CD8-positive, alpha-beta memory T cell (primary cell): ENCODE measurements at places on chromosomes 6 and 20. TPM values are rescaled to one million over a fixed set of nuclear protein-coding genes. Genes with fewer than 3 reads are reported as not detected.

DNA sequence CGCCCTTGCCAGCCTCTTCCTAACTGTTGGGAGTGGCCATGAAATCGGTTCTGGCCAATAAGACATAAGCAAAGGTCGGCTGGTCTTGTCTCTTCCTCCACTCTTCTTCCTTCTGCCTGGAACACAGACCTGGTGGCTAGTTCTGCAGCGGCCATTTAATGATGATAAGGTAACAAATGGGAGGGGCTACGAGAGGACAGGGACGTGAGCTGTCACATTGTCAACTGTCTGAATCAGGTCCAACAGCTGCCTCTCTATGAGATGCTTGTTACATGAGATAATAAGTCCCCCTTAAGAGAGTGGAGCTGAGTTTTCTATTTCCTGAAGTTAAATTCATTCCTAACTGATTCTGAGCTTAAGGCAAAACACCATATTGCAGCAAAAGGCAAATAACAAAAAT, 12.5 kb upstream of the TMEM242 start:
- H3K36me3 ChIP-seq, result no peaks in the 10 kb centered on the region
- H3K4me3 ChIP-seq, result no peak overlapping the region
- H3K27ac ChIP-seq, result no peak overlapping the region
- H3K27me3 ChIP-seq, result no peaks in the 10 kb centered on the region
- no peaks in the 10 kb centered on the region for H3K4me1 ChIP-seq

BMP2 gene
- total RNA-seq, result not detected

BEND6 gene
- total RNA-seq, result not detected

GRCh38 chr20:1215386-1216170, 10.3 kb upstream of the RAD21L1 start:
- H3K36me3 ChIP-seq, result no peaks in the 10 kb centered on the region
- DNase-seq, result peak; percentile 43
- H3K4me1 ChIP-seq, result peaks cover 34% of the 10 kb centered on the region
- H3K27ac ChIP-seq, result peak overlapping the region; percentile 4
- no peak overlapping the region for H3K4me3 ChIP-seq

PARD6B gene
- 5.6 TPM for total RNA-seq

PPIL4 gene
- total RNA-seq, result 31.9 TPM

DNA sequence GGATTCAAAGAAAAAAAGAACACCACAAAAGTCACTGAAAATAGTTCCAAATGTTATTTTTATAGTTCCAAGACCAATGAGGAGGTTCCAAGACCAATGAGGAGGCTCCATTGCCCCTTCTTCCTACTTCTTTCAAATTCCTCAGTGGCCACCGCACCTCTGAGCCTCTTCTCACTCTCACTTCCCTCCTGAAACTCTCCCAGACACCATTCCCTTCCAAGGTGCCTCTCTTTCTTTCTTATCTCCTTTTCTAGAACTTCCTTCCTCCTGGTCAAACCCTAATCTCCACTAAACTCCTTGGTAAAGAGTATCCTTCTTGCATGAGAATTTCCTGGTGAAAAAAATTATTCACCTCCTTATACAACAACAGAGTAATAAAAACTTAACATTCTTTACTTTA, 20.4 kb upstream of the MCUR1 start:
- H3K27me3 ChIP-seq, result no peaks in the 10 kb centered on the region
- H3K4me1 ChIP-seq, result no peaks in the 10 kb centered on the region
- H3K27ac ChIP-seq, result no peak overlapping the region
- no peak overlapping the region for H3K4me3 ChIP-seq
- no peaks in the 10 kb centered on the region for H3K36me3 ChIP-seq

DNA sequence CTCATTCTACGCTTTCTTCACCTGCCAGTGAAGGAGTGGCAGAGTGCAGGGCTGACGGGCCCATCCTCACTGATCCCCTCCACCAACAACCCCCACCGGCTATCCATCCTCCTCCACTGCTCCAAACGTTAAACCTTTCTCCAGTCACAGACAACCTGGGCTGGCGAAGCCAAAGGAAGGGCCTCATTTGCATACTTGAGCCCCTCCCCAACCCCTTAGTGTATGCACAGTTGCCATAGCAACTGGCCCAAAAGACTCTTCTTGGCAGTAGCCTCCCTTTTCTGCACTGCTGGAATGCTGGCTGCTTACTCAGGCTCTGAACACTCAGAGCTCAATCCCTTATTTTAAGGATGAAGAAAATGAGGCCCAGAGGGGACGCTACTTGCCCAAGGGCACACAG, 130.3 kb downstream of the GRM4 start:
- no peak overlapping the region for H3K4me3 ChIP-seq
- no peaks in the 10 kb centered on the region for H3K27me3 ChIP-seq
- H3K4me1 ChIP-seq, result no peaks in the 10 kb centered on the region
- H3K36me3 ChIP-seq, result no peaks in the 10 kb centered on the region

DNA sequence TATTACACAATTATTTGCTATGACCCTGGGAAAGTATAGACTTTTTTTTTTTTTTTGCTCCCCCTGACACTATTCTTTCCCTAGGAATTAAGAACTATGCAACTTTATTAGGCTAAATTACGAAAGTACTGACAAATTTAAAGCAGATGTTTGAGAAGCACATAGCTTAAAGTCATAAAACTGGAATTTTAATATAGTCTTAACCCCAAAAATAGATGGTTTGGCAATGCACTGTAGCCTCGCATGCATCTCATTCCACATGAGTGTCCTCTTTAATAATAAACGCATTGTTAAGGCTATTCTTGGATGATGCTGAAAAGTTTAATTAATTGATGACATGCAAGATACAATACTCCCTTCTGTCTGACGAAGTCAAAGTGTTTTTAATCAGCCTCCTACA, 49.3 kb downstream of the TBC1D7 start:
- no peak overlapping the region for H3K27ac ChIP-seq
- H3K4me3 ChIP-seq, result no peak overlapping the region
- DNase-seq, result no peak
- H3K27me3 ChIP-seq, result no peaks in the 10 kb centered on the region
- H3K4me1 ChIP-seq, result peaks cover 5% of the 10 kb centered on the region

GRCh38 chr20:44720621-44720996, 5.4 kb downstream of the CCN5 start:
- no peak overlapping the region for H3K4me3 ChIP-seq
- no peaks in the 10 kb centered on the region for H3K4me1 ChIP-seq
- DNase-seq, result no peak
- H3K36me3 ChIP-seq, result no peaks in the 10 kb centered on the region
- H3K27me3 ChIP-seq, result no peaks in the 10 kb centered on the region

GRCh38 chr6:6612308-6612707, 23.8 kb downstream of the LY86 start:
- DNase-seq, result peak; percentile 57
- H3K4me3 ChIP-seq, result no peak overlapping the region
- H3K27me3 ChIP-seq, result no peaks in the 10 kb centered on the region

DNA sequence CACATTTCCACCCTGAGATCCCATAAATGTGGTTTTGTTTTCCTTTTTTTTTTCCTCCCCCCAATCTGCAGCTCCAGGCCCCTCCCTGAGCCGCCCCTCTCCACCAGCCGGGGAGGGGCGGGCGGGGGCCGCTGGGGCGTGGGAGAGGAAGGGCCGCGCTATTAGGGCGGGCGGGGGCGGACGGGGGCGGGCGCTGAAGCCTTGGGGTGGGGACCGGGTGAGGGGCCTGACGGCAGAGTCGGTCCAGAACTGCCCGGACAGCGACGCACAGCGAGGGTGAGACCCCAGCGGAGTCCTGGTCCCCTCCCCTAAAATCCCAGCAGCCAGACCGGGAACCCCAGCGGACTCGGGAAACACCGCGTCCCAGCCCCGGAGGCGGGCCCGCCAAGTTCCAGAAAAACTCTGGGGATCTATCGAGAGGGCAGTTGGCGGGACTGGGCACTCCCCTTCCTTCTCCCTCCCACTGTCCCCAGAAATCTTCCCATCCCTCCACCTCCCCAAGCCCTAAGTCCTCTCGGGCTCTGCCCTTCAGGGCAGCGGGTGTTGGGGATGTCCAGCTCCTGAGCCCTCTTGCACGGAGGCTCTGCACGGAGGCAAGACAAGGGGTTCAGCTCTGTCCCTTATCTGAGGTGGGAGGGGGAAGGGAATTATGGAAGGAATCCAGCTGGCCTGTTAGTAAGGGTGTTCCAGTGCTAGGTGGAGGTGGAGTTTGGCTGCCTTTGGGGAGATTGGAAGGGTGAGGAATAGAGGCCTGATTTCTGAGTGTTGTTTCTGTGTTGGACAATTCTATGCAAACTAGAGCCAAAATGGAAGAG, at the start of gene PRICKLE4:
Gene PRICKLE4 (plus strand): TSS at position 232 of the 815 bp plus-strand sequence. CDS start 2,692 bp downstream, outside the sequence.
- peak within 1 kb of the TSS; percentile 78 for H3K4me3 ChIP-seq
- peaks cover under 1% of the 10 kb centered on the region for H3K36me3 ChIP-seq
- no peak for DNase-seq
- no peaks in the 10 kb centered on the region for H3K27me3 ChIP-seq

ALDH8A1 gene
- 0.82 TPM for total RNA-seq

GRCh38 chr6:72748759-72749158, 126.9 kb downstream of the KCNQ5 start:
- no peak overlapping the region for H3K4me3 ChIP-seq
- H3K4me1 ChIP-seq, result no peaks in the 10 kb centered on the region

DNA sequence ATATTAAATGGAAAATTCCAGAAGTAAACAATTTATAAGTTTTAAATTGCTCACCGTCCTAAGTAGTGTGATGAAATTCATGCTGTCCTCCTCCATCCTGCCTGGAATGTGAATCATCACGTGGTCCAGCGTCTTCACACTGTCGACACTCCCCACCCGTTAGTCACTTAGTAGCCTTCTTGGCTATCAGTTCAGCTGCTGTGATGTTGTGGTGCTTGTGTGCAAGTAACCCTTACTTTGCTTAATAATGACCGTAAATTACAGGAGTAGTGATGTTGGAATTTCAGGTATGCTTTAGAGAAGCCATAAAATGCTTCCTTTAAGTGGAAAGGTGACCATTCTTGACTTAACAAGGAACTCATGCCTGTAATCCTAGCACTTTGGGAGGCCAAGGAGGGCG, 25.2 kb downstream of the RIOK1 start:
- no peaks in the 10 kb centered on the region for H3K27me3 ChIP-seq
- no peak overlapping the region for H3K4me3 ChIP-seq
- no peak for DNase-seq
- no peaks in the 10 kb centered on the region for H3K4me1 ChIP-seq

DNA sequence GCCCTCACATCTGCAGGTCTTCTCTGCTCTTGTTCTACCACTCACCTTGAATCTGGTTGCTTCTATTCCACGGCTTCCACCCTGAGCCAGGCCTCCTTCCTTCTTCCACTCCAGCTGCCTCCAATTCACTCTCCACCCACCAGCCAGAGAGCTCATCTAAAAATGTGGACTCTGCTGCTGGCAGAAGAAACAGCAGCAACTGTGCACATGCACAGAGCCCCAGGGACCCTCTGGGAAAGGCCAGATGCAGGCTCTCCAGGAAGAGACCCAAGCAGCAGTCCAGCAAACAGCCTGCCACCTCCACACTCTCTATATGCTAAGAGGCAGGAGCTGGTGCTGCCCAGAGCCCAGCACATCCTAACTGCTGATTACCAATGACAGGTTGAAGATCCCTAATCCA, 162.6 kb upstream of the TOP1 start:
- no peak overlapping the region for H3K4me3 ChIP-seq
- no peaks in the 10 kb centered on the region for H3K4me1 ChIP-seq
- H3K36me3 ChIP-seq, result no peaks in the 10 kb centered on the region
- H3K27ac ChIP-seq, result no peak overlapping the region
- no peaks in the 10 kb centered on the region for H3K27me3 ChIP-seq
- DNase-seq, result no peak

GRCh38 chr20:10642856-10643559, 30.8 kb downstream of the JAG1 start:
- DNase-seq, result no peak
- no peaks in the 10 kb centered on the region for H3K4me1 ChIP-seq
- no peaks in the 10 kb centered on the region for H3K36me3 ChIP-seq
- no peak overlapping the region for H3K4me3 ChIP-seq
- no peaks in the 10 kb centered on the region for H3K27me3 ChIP-seq

DNA sequence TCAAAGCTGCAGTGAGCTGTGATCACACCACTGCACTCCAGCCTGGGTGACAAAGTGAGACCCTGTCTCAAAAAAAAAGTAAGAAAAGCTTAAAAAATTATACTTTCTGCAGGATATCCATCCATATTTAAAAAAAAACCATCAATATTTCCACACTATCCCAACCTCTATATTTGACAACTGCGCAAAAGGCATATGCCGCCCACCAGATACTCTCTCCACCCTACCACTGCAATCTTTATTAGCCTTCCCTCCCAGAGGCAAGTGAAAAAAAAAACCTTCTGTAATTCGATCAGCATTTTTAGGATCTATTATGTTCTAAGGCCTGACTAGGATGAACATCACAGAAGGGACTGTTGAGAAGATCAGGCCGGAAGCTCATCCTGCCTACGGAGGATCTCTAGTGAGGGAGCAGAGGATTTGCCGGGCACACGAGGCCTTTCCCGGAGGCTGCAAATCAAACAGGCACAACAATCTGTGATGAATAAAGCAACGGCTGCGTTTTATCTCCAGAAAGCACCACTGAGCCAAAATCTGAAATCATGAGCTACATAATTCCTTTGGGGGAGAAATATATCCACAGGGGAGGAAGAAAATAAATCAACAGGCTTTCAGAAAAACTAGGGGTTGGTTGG, 65.9 kb downstream of the GFOD1 start:
- H3K27me3 ChIP-seq, result no peaks in the 10 kb centered on the region
- no peaks in the 10 kb centered on the region for H3K36me3 ChIP-seq
- DNase-seq, result no peak
- no peak overlapping the region for H3K4me3 ChIP-seq

GRCh38 chr20:38350879-38351775, 4.8 kb downstream of the LBP start:
- no peaks in the 10 kb centered on the region for H3K36me3 ChIP-seq
- H3K4me3 ChIP-seq, result no peak overlapping the region
- DNase-seq, result no peak
- no peaks in the 10 kb centered on the region for H3K4me1 ChIP-seq
- no peak overlapping the region for H3K27ac ChIP-seq

ADGRB3 gene
- not detected for total RNA-seq

GRCh38 chr20:5234978-5235377, 81.8 kb downstream of the PROKR2 start:
- H3K36me3 ChIP-seq, result no peaks in the 10 kb centered on the region

GRCh38 chr20:60040471-60041162, 82.4 kb downstream of the CDH26 start:
- H3K4me1 ChIP-seq, result no peaks in the 10 kb centered on the region
- no peak for DNase-seq
- no peaks in the 10 kb centered on the region for H3K27me3 ChIP-seq
- no peak overlapping the region for H3K27ac ChIP-seq
- no peaks in the 10 kb centered on the region for H3K36me3 ChIP-seq

- H3K36me3 ChIP-seq, result no peaks in the 10 kb centered on the region
- no peak overlapping the region for H3K27ac ChIP-seq
- no peaks in the 10 kb centered on the region for H3K27me3 ChIP-seq
- H3K4me3 ChIP-seq, result no peak overlapping the region
- DNase-seq, result no peak
Observed at GRCh38 chr6:155077331-155077730, 82.2 kb downstream of the TIAM2 start.

- no peaks in the 10 kb centered on the region for H3K36me3 ChIP-seq
- DNase-seq, result no peak
- H3K27me3 ChIP-seq, result no peaks in the 10 kb centered on the region
- no peak overlapping the region for H3K4me3 ChIP-seq
Observed at GRCh38 chr20:56572172-56572571, 39.1 kb downstream of the FAM209B start.
